ENCODE measurements at places on chromosomes 4 and X.

GRCh38 chrX:18354369-18355223, at the start of gene SCML2:
SCML2 (minus strand) TSS chrX:18354688; CDS start chrX:18334071, 20,617 bp downstream.
- DNase-seq, result peak; percentile 83

DNA sequence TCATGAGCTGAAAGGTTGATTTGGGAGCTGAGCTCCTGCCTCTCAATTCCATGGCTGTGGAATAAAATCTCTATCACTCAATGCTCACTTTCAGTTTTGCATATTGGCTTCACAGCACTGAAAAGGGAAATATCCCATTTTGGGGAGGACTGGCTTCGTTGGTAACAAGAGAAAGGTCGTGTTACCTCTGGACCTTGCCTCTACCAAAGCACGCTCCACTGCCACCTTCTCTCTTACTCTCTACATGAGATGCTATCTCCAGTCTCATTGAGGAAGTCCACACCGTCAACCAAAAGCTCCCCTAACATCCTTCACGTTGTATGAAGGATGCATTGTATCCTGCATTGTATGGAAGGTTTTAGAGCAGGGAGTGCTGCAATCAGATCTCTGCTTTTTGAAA, 195.0 kb upstream of the LDB2 start:
- no peak for DNase-seq

DNA sequence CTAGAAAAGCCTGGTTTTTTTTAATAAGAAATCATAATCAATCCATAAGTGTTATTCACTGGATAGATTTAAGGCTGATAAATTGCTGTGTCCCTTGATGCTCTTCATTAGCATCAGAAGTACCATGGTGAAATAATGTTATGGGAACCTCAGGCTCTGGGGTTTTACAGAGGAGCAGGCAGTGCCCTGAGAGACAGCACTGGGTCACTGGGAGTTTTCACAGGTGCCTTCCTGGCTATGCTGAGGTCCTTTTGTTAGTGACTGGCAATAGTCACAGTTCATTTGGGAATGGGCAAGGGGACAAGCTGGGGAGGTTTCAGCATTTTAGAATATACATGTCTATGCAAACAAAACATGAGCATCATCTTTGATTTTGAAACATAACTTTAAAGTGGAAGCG, 38.6 kb downstream of the ANK2 start:
- DNase-seq, result no peak

GRCh38 chr4:4427121-4427870, 40.4 kb downstream of the NSG1 start:
- DNase-seq, result no peak

- peak; percentile 42 for DNase-seq
Measured at GRCh38 chrX:17521871-17522693, 147.1 kb downstream of the NHS start.

DNA sequence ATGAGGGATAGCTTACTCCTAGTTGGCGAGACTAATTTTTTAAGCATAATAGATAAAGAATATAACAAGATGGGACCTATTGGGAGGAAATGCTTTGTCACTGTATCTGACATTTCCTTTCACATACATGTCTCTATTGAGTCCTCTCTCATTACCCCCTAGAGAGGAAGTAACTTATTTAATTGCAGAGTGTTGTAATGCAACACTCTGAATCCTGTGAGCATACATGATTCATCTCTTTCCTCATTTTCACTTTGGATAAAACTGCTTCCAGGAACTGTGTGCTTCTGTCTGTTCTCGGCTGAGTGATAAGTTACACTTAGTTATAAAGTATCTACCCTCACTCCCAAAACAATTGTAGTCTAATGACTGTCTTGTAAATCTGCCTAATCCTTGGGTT, 266.1 kb upstream of the ANXA10 start:
- no peak for DNase-seq

DNA sequence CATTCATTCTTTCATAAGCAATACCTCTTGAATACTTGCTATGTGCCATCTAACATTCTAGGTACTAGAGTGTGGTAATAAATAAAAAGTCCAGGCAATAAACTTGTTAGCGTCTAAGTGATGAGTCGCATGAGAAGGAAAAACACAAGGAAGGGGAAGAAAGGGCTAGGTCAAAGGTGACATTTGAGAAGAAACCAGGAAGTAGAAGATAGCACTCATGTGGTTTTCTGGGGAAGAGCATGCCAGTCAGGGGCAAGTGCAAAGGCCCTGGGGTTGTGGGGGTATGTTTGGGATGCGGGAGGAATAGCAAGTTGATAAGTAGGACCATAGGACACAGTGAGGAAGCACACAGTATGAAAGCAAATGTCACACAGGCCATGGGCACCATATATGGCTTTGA, 157.0 kb downstream of the TSPAN5 start:
- DNase-seq, result no peak

GRCh38 chr4:2934077-2934812, 29.0 kb downstream of the NOP14 start:
- DNase-seq, result peak; percentile 87

GRCh38 chrX:154549766-154550165, 2.3 kb downstream of the IKBKG start:
- no peak for DNase-seq

DNA sequence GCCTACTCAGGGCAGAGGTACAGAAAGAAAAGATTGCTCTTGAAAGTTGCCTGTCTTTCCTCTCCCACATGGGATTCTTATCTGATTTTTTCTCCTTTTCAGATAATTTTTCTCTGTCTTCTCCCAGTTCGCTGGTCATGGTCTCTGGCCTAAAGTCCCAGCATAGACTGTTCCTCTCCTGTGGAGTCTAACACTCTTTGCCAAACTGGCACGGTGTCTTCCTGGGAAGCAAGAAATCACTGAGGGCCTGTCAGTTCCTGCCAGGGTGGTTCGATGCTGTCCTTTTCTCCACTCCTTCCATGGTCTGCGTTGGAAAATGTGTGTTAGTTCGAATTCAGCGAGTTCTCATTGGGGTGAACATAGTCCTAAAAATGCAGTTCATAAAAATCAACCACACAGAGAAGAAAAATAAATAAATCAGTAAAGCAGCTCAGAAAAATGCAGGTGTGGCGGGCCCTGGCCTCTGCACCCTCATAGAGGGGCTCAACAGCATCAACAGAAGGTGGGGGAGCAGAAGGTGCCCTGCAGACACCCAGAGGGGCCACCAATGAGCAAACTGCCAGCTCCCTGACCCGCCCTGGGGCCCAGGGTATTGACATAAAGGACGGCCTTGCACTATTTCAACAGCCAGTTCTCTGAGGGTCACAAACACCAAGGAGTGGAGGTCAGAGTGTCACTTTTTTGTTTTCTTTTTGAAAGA, 2.1 kb downstream of the RGN start:
- DNase-seq, result no peak
